Pons (tissue), 1 donor: ENCODE measurements at places on chromosomes 7 and 10.

DNA sequence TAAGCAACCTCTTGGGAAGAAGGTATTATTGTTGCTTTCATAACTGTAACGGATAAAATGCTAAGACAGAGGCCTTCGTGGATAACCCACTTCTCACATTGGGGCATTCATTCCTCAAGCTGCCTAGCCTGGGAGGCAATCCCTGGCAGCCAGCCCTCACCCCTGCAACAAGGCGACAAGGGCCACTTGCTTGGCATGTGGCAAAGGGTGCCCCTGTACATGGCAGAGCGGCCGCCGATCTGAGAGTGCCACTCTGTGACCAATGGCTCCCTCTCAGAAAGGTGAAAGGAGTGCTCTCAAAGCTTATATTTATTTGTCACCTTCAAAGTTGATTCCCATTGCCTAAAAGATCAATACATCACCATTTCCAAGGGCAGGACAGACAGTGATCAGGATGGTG, 31.9 kb downstream of the EBF3 start:
- DNase-seq, result no peak

- no peak for DNase-seq
These were observed 23.3 kb downstream of the CD36 start for GRCh38 chr7:80661729-80662128.

GRCh38 chr7:42627101-42627500, 284.8 kb downstream of the C7orf25 start:
- DNase-seq, result no peak

DNA sequence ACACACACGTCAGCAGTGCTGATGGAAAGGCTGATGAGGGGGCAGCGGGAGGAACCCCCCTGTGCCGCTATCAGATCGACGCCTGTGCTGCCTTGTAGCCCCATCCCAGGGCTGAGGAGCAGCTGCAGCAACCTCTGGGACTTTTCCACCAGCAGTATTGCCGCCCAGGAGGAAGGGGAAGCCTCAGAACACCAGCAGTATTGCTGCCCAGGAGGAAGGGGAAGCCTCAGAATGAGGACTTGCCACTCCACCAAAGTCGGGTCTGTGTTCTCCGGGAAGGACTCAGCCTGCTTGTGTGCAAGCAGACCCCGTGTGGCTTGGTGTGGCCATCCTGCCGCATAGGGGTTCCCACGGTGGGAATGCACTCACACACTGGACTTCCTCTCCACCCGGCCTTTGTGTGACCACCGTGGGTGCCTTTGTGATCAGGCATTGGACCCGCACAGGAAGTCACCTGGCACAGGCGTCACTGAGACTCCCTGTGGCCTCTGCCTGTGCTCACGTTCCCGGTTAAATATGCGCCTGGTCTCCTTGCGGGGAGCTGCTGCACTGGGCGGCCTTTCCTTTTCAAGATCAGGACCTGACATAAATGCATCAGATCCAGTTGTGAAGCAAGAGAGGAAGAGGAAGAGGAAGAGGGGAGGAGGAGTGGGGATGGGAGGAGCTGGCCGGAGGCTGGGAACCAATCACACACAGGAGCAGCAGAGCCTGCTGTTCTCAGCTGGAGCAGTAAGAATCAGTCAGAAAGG, 248.5 kb downstream of the DNAJB6 start:
- no peak for DNase-seq

DNA sequence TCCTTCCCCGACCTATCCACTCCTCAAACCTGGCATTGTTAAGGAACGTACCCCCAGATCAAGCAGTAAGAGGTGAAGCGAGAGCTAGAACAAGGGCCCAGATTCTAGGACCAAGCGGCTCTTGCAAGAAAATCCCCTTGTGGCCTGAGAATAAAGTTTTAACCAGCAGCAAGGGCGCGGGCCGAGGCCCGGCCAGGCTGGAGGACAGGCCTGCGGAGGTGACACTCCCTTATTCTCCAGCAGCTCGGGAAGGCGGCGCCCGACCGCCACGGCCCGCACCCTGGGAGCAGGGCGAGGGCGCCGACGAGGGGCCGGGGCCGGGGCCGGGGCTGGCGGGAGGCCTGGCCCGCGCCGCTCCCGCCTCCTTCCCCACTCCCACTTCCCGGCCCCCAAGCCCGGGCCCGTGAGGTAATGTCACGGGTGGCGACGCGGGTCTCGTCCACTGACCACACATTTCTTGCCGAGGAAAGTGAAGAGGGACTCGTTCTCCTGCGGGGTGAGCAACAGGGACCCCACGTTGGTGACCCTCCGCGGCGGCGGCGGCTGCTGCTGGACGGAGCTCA, 551 bp downstream of the WASL start:
- peak; percentile 22 for DNase-seq

GRCh38 chr10:108862676-108863350, 1060.5 kb downstream of the XPNPEP1 start:
- no peak for DNase-seq

GRCh38 chr7:29090836-29091601, 55.3 kb downstream of the CPVL start:
- DNase-seq, result no peak

DNA sequence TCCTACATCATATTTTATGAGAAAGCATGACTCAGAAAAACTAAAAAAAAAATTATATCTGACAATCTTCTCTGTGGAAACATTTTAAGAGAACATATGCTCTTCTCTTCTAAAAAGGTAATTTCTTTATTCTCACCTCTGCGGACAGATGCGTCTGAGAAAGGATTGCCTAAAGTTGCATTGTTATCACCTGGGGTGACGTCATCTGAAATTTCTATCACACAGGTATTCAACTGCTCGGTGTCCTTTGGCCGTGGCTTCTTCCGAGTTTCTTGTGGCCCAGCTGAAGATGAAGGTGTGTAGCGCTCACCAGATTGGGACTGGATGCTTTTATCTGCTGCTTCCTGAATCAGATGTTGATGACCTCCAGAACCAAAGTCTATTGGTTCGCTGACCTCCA, 14.3 kb upstream of the GATAD1 start:
- no peak for DNase-seq

- no peak for DNase-seq
These were observed 279.2 kb downstream of the CACNA2D1 start for GRCh38 chr7:82164410-82164809.

DNA sequence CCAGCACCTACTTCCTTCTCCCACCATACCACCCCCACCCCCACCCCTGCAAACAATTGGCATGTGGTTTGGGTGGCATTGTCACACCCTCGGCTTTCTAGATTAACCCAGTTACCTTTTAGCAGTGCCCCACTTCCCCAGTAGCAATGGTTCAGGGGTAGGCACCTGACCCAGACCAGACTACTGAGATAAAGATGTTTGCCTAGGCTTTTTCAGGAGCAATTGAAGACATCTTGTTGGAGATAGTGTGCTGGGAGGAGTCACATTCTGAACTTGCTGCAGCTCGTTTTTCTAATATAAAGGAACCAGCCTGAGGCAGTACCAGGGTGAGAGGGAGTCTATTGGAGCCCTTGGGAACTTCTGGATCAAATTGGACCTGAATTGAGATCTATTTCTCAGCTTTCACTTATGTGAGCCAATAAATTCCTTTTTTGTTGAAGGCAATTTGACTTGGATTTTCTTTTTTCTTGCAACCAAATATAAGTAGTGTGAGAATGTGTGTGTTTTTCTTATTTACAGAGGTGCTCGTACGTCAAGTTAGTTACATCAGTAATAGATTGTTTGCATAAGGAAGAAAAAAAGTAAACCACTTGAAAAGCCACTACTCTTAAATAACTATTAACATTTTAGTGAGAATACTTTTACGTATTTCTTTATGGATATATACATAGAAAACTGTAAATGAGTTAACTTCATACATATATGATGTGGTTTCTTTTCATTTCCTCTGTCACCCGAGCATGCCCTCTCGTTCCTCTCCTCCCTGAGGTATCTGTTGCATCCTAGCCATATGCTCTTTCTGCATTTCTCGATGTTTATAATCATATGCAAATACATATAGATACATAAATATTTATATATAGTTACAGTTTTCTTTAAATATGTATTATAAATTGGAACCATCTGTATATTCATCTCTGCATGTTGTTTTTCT, 38.0 kb downstream of the RAB18 start:
- no peak for DNase-seq

- DNase-seq, result no peak
These were observed 439 bp downstream of the RBP4 start for GRCh38 chr10:93600446-93601145.

DNA sequence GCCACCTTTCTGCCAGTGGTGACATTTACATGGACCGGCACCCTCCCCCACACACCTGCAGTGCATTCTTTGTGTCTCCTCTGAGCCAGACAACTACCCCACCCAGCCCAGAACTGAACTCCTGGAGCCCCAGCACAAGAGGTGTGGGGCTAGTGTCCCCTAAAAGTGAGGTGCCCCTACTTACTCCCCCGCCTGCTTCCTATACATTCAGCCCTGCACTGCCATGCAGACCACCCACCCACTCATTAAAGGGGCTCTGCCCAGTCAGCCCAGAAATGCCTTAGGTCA, 1.9 kb downstream of the SAP25 start:
- DNase-seq, result no peak

DNA sequence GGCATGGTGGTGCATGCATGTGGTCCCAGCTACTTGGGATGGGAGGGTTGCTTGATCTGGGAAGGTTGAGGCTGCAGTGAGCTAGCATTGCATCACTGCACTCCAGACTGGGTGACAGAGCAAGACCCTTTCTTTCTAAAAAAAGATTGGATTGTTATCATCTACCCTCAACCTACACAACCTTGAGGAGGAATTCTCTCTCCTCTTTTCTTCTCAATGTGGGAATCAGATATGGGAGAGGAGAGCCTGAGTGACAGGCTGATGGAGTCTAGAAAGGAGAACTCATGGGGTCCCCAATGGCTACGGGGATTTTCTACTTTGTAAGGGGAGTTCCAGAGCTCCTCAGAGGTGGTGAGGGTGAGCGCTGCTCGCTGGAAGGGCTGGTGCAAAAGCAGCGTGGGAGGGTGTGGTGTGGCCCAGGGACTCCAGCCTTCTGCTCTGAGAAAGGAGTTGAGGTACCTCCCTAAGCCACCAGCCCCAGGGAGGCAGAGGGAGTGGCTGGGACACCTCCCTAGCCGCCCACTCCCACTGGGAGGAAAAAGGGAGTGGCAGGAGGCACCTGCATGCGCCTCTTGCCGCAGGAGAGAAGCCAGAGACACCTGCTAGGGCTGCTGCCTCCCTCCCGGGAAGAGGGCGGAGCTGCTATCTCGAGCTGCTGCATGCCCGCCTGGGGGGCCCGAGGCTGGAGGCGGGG, 48.4 kb downstream of the GATA3 start:
- no peak for DNase-seq

- DNase-seq, result no peak
These were observed 42.3 kb downstream of the COA1 start for GRCh38 chr7:43686991-43687390.

GRCh38 chr10:69044546-69044945, 43.4 kb upstream of the SRGN start:
- no peak for DNase-seq

- DNase-seq, result no peak
These were observed 132.8 kb downstream of the DYNC1I1 start for GRCh38 chr7:95905167-95905566.

DNA sequence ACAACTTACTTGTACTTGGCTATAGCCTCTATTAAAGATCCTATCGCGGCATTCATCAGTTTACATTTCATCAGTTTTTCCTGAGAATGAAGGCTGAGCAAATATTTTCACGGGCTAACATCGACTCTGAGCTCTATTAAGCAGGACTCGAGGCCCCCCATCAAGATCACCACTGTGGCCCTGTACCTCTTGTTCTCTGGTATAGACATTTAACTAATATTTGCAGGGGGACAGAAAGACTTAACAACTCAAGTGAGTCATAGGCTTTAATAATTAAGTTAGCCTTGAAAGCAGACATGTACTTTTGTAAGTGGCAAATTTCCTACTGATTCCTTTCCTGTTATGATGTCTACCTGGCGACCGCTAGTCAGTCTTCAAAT, 45.4 kb downstream of the DOCK4 start:
- peak; percentile 19 for DNase-seq

DNA sequence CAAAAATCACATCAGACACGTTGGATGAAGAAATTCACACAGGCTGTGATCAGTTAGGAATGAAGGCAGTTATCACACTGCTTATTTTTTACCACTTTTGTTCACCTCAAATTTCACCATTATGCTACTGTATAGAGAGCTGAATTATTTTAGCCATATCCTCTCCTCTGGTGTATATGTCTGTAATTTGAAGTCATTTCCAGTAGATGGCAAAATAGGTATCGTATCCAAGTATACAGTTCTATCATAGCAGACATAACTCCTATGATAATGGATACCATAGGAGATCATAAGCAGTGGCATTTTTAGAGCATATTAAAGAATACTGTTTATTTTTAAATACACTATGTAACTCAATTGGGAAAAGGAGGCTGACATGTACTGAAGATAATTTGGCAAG, 909.7 kb downstream of the DNAJB9 start:
- no peak for DNase-seq

GRCh38 chr10:117689566-117689965, 147.0 kb downstream of the EMX2 start:
- DNase-seq, result no peak

- DNase-seq, result no peak
These were observed 13.6 kb downstream of the OPTN start for GRCh38 chr10:13113544-13113943.
